ENCODE measurements at places on chromosomes 13 and 19.
A peak's percentile ranks its signal among the peaks of the same experiment; 100 is the strongest.

DNA sequence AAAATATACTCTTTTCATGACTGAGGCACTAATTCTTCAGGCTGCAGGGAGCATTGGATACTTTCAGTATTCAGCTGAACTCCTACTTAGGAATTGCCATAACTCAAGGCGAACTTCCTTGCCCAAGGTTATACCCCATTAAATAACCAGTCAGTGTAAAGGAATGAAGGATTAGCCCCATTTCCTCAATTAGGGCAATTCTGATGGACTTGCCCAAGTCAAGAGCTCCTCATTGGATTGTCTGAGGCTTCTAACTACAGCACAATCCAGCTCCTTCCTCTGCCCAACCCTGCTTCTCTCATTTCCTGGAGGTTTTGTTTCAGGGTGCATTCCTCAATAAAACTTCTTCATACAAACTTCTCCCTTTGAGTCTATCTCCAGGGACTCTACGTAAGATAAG, 329.2 kb downstream of the LIG4 start:
- no peak for DNase-seq

DNA sequence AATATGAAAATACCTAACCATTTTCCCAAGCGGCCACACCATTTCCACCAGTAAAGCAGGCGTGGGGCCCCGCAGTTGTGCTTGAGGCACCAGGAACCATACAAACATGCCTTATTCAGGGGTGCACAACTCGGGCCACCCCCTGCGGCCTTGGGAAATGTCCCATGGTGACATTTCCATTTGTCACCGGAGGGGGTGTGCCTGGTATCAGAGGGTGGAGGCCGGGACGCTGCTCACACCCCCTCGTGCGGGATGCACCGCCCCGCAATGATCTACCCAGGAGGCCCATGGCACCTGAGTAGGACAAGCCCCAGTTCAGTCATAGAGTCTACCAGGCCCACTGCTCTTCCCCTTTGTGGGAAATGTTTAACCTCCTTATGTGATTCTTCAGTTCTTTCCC, 218.8 kb downstream of the TEX29 start:
- DNase-seq: no peak

- DNase-seq: no peak
Observed at GRCh38 chr13:23516702-23517101, 53.5 kb upstream of the TNFRSF19 start.

DNA sequence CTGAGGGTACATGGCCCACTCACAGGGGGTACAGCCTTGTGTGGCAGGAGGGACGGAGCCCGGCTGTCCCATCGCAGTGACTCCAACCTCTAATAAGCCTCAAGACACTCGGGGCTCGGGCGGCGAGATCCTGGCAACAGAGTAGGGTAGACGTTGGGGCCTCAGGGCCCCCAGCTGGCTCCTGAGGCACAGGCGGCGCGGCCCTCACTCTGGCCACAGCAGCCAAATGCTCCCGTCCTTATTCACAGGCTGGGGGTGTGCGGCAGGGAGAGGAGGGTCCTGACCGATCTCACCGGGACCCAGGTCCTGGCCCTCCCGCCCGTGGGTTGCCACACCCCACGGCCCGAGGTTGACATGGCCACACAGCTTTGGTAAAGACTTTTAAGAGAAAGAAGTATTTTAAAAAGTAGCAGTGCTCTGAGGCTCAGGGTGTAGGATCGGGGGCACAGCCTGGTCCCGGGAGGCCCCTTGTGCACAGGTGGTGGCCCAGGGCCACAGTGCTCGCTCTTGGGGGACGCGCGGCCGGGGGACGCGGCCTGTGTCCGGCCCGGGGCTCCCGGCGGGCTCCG, 7.6 kb downstream of the SLC39A3 start:
- no peak for DNase-seq

GRCh38 chr19:18452386-18452785, 14.5 kb upstream of the ISYNA1 start:
- DNase-seq: no peak

GRCh38 chr13:41601718-41602445, 144.5 kb downstream of the RGCC start:
- no peak for DNase-seq

DNA sequence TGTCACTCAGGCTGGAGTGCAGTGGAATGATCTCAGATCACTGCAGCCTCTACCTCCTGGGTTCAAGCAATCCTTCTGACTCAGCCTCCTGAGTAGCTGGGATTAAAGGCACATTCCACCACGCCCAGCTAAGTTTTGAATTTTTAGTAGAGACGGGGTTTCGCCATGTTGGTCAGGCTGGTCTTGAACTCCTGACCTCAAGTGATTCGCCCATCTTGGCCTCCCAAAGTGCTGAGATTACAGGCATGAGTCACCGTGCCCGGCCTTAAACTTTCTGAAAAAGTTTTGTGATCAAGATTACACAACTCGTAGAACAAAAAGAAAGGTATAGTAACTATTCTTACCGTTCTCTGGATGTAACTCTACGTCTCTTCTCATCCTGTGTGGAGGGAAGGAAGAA, 21.2 kb downstream of the DNMT1 start:
- no peak for DNase-seq

GRCh38 chr13:110258876-110259631, 47.9 kb downstream of the COL4A1 start:
- no peak for DNase-seq

- no peak for DNase-seq
Observed at GRCh38 chr19:19652482-19653295, 9.2 kb upstream of the GMIP start.

DNA sequence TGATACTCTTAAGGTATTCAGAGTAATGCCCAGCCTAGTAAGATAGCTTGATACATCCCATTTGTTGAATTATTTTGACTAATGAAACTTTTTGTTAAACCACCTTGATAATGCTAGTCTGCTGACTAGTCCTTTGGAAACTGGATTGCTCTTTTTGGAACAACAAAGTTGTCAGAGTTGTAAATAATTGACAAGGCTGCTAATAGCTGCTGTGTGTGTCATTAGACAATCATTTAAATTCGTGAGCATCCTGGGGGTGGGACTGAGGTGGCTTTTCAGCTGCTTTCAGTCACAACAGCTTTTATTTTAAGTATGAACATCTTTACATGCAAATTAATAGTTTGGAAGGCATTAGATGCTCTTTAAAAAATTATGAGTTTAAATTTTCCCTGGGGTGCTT, 153.5 kb downstream of the HS6ST3 start:
- DNase-seq: no peak

DNA sequence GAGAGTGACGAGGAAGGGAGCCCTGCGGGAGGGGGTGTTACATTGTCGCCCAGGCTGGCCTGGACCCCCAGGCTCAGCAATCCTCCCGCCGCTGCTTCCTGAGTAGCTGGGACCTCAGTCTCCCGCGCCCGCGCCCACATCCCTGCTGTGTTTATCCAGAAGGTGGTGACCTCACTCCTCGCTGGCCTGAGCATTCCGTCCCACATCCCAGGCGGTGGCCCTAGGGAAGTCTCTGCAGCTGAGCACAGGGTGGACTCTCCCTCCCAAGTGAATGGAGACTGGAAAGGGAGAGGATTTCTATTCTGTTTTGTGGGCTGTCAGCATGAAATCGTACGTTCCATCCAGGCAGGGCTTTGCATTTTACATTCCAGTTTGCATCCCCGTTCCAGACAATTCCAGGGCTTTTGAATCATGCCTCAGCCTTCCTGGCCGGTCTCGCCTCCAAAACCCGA, 401 bp upstream of the ZNF765 start:
- DNase-seq: no peak

DNA sequence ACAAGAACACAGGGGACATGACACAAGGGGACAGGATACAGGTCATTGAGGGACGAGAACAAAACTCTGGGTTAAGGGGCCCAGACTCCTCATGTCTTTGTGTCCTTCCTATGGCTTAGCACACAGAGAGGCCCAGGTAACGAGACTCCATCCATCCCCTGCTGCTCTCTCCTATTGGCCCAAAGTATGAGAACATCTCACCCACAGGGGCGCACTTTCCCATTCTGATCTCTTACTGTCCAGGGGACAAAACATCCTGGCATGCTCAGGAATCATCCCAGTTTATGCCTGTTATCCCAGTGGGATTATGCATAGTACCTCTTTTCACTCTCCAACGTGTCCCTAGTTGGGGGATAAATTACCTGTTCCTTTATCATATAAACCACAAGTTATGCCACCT, 19.2 kb downstream of the C13orf42 start:
- DNase-seq: no peak

- DNase-seq: no peak
Observed at GRCh38 chr13:109370496-109370895, 415.9 kb downstream of the IRS2 start.

DNA sequence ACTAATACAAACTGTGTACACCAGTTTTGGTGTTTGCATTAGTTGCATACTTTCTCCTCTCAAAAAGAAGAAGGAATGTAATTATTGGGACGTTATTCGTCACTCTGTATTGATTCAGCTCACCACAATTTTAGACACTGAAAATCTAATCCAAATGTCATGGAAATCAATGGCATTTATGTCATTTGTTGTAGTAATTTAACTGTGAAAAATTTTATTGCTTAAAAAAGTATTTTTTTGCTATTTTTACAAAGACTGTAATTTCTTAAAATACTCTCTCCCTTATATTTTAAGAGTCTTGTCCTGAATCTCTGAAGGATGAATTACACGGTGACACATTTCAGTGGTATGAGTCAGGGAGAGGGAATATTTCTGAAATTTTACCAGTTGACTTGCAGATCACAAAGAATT, 2117.6 kb downstream of the PCDH9 start:
- no peak for DNase-seq

DNA sequence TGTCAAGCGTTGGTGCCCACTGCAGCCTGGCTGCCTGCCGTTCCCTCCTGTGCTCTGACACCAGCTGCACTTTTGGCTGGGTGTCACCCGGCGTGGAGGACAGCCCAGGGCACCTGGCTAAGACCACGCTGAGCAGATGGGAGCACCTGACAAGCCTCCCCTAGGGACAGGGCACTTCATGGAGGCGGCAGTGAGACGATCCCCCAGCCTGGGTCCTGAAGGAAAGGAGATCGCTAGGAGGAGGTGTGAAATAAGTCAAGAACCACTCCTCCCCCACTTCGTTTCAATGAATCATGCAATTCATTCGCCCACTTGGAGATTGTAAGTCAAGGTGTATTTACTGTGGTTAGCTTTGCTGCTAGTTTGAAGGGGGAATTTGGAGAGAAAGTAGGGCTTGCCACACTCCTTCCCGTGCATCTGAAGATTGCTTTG, 38.8 kb downstream of the VSTM2B start:
- DNase-seq: no peak

GRCh38 chr13:57558051-57558467, 73.5 kb upstream of the PCDH17 start:
- no peak for DNase-seq

DNA sequence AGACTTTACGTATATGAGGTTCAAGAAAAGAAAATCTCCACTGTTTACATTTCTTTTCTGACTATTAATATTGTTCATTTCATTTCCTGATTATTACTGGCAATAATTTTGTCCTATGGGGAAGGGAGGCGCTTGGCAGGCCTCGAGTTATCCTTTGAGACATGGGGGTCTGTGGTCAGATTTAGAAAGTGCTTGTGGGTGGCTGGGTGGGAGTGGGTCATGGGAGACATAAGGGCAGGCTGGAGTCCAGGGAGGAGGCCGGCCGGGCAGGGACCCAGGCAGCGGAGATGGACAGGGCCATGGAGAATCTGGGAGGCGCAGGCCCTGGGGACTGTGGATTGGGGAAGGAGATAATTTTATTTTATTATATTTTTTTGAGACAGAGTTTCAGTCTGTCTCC, 40.1 kb downstream of the LTBP4 start:
- no peak for DNase-seq

- no peak for DNase-seq
Observed at GRCh38 chr13:60398907-60399589, 2.0 kb downstream of the TDRD3 start.

GRCh38 chr19:33487901-33488800, 33.4 kb downstream of the PEPD start:
- no peak for DNase-seq

DNA sequence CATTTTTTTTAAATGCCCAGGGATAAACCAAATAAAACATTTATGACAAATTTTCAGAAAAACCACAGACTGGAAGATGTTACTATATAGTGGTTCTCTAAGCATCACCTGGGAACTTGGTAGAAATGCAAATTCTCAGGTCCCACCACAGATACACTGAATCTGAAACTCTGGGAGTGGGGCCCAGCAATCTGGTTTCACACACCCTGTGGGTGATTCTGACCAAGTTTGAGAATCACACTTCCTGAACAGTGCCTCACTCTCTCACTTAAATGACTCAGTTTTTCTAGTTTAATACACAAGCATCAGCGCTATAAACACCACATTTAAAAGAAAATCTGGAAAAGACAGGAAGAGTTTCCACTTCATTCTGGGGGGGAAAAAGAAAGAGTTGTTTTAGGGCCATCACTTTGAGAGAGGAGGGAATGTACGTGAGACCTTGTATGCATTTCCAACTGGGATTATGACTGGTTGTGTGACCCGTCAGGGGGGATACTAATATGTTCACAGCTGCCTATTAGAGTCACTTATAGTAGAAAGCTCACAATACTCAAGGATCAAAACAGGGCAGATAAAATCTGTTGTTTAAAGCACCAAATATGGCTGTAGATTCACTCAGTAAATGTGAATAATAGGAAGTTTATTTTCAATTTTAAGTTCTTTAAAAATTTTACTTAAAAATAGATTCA, 567.7 kb downstream of the GPC6 start:
- no peak for DNase-seq

GRCh38 chr13:30045916-30046704, 195.7 kb upstream of the UBL3 start:
- DNase-seq: no peak

DNA sequence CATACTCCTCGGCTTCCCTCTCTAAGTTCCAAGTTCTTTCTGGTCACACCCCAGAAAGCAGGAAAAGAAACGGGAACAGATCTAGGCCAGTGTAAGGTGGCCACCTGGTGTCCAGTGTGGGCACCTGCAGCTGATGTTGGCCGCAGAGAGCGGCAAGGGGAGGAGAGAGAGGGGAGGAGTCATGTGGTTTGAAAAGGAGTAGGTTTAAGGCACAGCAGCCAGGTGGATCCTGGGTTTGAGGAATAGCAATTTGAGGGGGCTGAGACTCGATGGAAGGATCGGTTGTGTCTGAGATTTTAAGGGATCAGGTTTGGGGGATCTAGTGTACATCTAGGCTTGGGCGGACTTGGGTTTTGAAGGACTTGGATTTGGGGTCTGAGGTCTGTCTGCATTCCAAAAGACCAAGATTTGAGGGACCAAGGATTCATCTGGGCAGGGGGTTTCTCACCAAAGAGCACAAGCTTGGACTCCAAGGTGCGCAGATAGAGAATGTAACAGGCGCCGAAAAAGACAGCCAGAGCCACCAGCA, 1.2 kb downstream of the RABAC1 start:
- peak; percentile 79 for DNase-seq

- DNase-seq: peak; percentile 8
Observed at GRCh38 chr13:64471916-64472315, 2758.2 kb downstream of the PCDH9 start.

DNA sequence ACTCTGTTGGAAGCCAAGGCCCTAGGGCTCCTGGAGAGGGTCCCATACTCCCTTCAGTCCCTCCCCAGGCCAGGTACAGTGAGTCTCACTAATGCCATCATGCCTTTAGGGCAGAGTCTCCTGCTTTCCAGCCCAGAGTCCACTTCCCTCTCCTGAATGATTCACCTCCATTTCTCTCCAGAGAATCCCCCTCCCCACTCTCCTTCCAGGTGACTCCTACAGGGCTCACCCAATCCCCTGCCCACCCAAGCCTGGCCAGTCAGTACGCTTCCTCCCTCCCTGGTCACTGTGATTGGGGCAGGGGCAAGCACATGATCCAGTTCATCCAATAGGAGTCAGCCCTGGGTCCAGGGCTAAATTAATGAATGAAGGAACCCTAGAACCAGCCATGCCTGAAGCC, 35.0 kb upstream of the PNMA8B start:
- no peak for DNase-seq
